ENCODE measurements at places on chromosomes 5 and 9.

DNA sequence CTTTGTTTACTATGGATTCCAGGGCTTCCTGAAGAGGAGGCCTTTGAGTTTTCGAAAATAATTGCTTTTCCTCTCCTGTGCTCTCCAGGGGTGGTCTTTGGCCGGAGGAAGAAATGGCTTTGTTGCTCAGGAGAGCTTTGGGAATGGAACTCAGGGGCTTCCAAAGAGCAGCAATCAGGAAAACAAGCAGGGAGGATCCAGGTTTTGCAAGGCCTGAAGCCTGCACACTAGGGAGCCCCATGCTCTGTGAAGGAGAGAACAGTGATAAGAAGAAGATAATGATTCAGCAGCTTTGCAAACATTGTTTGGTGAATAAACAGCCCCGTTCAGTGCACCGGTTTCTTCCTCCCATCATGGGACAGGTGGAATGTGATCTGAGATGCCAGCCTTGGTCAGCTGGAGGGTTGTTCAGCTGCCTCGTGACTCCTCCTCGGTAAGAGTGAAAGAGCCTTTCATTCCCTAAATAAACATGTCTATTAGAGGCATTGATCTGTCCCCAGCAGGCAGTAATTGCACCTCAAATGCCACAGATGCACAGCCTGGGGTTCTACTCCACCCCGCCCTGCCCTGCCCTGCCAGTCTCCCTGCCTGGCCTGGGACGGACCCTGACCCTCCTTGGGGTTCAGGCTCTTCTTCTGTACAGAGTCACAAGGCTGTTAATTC, 11.5 kb upstream of the ALDH1B1 start:
- no peak for ATAC-seq

GRCh38 chr9:131577005-131578000, 32.0 kb downstream of the PRRT1B start:
- no peak for ATAC-seq

GRCh38 chr9:71758277-71758676, 10.0 kb downstream of the CEMIP2 start:
- no peak for ATAC-seq

DNA sequence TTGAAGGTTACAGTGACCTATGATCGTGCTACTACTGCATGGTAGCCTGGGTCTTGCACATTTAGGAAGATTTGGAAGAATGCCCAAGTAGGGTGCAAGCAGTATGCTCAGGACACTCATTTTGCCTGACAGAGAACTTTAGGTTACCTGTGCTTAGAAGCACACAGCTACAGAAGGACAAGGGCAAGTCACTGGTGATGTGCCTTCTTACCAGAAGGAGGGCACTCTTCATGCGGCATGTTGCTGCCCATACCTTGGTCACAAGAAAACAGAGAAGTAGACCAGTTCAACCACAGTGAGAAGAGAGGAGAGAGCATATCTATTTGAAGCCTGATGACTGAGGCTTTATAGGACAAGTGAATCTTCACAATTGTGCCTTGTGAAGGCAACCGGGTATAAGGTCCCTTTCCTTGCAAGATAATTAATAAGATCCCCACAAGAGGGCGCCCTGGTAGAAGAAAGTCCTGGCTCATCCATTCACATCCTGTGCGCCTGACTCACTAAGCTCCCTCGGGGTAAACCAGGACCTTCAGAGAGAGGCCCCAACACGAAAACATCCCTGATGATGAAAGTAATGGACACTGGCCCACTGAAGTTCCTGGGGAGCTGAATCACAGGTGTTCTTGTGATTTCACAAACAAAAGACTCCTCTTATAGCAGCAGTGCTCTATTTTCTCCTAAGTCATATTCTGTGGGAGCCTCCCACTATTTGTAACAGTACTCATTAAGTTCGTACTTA, 38.1 kb upstream of the STARD4 start:
- ATAC-seq, result peak; percentile 84

DNA sequence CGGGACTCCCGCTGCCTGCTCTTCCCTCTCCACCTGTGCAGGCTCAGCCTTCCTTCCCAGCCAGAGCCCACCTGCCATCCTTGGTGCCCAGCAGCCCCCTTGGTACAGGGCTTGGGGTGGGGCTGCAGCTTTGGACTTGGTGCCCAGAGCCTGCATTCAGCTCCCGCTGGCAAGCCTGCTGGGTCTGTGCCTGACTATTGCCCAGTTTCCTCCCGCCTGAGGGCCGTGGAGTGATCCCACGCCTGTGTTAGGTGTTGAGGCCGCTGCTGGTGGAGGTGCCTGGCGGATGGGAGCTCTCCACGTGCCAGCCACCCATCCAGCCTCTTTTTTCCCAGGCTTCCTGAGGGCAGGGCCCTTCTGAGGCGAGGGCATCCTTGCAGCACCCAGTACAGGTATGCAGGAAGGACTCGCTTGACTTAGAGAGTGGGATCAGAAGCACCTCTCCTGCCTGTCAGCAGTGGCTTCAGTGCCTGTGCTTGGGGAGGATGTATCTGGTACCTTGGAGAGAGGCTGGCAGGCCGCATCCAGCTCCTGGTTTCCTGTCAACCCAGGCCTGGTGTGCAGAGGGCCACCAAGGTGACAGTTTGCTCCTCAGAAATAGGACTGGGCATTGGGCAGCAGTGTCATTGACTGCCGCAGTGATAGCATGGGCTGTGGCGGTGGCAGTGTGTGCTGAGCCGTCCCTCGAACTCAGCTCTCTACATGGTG, 7.8 kb downstream of the RXRA start:
- ATAC-seq, result no peak

- ATAC-seq, result no peak
Observed at GRCh38 chr9:135108831-135109510, 21.5 kb downstream of the OLFM1 start.

- ATAC-seq, result no peak
Observed at GRCh38 chr9:127706836-127707241, at the start of gene CFAP157. Gene CFAP157 (plus strand): TSS chr9:127706988. CDS start chr9:127707032, 44 bp downstream.

- ATAC-seq, result no peak
Observed at GRCh38 chr5:127907907-127908306, 175.7 kb upstream of the SLC12A2 start.

DNA sequence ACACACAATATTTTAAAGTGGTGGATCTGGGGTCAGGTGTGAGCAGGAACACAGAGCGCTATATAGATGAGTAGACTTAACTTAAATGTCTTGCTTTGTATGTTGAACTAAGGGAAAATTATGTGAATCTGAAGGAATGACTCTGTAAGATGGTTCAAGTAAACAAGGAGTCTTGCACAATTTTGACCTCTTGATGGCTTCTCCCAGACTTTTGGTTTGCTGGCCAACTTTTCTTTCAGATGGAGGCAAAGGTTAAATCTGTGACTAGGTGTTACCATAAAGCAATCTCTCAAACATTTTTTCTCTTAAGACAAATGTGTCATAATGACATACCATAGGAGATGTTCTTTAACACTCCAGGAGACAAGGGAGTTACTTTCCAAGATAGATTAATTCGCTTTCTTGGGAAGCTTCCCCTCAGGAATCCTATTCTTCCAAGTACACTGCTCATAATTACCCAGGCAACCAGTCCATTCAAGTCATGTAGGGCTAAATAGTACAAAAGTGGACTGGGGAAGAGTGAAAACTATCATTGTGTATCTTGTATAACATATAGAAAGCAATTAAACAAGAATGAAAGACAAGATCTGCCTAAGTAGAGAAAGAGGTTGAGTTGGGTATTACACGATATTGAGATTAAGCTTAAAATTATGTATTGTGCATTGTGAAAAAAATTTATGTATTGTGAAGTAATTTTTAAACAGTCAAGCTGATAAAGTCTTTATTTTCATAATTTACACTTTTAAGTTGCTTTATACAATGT, 60.3 kb upstream of the SLC27A6 start:
- ATAC-seq, result no peak

DNA sequence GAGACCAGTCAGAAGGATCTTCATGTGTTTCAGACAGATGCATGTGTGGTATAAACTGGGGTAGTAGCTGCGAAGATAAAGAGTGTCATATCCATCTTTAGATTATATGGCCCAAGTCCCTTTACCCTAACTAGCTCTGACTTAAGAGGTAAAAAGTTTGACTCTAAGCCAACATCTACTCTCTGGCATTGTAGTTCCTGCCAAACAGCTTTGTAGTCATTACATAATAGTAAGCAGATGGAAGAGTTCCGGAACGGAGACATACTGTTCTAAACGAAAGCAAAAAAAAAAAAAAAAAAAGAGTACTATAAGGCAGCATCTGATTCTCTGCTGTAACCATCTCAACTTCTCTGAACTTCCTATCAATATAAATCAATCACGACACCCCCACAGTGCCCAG, 48.8 kb downstream of the CEMIP2 start:
- ATAC-seq, result no peak

DNA sequence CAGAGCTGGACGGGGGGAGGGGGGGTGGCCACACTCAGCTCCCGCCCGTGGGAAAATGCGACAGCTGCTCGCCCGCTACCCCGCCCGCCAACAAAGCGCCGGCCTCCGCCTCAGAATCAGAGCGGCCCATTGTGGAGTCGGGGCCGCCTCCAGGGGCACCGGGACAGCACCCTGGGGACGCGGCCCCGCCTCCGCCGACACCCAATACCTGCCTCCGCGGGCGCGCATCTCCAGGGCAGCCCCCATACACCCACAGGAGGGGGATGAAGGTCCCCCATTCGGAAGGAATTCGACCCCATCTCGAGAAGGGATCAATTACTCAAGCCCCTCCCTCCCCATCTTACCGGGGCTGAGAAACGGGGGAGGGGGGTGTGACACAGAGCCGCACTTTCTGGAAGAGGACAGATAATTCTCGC, 1.3 kb downstream of the NOTCH1 start:
- ATAC-seq, result peak; percentile 7

- ATAC-seq, result no peak
Observed at GRCh38 chr5:154371687-154372086, 74.1 kb upstream of the SAP30L start.

- ATAC-seq, result no peak
Observed at GRCh38 chr9:121268598-121268850, 562 bp downstream of the GSN start.

DNA sequence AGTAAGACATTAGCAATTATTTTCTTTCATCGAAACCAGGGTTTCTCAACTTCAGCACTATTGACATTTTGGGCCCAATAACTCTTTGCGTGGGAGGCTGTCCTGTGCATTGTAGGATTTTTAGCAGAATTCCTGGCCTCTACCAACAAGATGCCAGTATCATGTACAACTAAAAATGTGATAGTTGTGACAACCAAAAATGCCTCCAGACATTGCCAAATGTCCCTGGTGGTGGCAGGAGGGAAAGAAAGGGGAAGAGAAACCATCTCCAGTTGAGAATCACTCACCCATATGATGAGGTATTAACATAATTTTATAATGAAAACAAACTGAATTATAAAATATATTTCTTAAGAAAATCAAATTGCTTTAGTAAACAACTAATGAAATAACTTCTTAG, 406.1 kb downstream of the RAB3C start:
- ATAC-seq, result no peak

DNA sequence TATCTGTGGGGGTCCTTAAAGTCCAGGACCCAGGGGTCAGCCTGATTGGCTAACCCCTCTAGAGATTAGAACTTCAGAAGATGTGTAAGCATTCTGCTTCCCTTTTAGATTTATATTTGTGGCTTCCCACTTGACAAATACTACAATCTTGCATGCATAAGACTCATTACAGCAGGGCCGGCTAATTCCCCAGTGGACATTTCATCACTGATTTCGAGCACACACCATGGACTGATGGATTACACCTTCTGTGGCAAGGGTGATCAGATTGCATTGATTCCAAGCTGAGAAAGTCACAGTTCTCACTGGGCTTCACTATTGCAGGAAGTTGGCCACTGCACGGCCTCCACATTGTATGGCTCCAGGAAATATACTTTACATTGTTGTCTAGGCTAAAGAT, 65.8 kb upstream of the DAPK1 start:
- ATAC-seq, result no peak

DNA sequence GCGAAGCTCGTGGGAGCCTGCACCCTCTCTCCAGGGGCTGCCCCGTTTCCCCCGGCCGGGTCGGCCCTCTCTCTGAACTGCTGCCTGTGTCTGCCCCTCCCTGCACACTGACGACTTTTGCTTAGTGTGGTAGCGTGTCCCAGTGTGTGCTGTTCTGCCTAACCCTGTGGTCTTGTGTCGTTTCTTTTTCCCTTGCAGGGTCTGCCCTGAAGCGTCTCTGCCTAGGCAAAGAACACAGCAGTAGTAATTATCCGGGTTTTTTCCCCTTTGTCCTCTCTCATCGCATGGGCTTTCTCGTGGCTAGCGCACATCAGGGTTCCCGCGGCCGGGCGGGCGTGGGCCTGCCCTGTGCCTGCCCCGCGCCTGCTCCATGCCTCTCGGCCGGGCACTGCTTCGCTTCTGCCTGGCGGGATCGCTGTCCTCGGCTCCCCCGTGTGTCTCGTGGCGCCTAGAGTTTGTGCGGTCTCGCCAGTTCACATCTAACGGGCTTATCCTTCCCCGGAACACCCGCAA, 122.7 kb downstream of the WNK2 start:
- ATAC-seq, result no peak

GRCh38 chr5:59562756-59563389, 330.7 kb downstream of the PDE4D start:
- ATAC-seq, result peak; percentile 35

- no peak for ATAC-seq
Observed at GRCh38 chr5:100446879-100447430, 88.2 kb upstream of the FAM174A start.

DNA sequence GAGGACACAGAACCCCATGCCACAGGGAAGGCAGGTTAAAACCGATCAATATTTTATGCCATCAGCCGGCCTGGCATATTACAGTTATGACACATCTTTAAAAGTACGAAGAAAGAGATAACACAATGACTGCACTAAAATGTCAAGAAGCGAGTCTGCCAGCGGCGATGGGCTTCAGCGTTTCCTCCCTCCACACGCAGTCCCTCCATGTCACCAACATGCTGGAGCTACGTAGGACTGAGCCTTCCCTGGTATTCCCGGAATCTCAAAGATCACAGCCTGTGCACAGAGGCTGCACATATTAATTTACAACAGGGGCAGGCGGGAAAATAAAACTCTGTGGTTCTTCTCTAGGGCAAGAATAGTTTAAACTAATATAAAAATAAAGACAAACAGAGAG, 257.7 kb downstream of the IRX1 start:
- ATAC-seq, result no peak

- ATAC-seq, result no peak
Observed at GRCh38 chr5:8953911-8954438, 591.9 kb downstream of the SEMA5A start.

DNA sequence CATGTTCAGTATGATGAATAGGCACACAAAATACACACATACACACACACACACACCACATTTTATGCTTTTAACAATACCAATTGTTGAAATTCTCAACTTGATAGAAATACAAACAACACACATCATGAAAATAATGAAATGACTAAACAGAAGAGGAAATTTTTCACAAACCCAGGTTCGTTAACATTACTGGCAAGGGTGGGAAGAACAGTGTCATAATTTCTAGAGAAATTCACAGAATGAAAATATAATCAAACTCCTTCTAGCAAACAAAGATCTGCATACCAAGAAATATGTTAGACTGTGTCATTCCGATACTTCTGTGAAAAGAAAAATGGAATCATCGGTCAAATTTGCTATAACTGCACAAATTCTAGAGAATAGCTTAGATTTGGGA, 41.9 kb downstream of the ST8SIA4 start:
- ATAC-seq, result peak; percentile 56

- peak; percentile 54 for ATAC-seq
Observed at GRCh38 chr9:137294091-137294680, 7.9 kb downstream of the NRARP start.

GRCh38 chr5:120240706-120241105, 223.4 kb upstream of the PRR16 start:
- ATAC-seq, result no peak
